ENCODE measurements at places on chromosomes 7 and 10.

DNA sequence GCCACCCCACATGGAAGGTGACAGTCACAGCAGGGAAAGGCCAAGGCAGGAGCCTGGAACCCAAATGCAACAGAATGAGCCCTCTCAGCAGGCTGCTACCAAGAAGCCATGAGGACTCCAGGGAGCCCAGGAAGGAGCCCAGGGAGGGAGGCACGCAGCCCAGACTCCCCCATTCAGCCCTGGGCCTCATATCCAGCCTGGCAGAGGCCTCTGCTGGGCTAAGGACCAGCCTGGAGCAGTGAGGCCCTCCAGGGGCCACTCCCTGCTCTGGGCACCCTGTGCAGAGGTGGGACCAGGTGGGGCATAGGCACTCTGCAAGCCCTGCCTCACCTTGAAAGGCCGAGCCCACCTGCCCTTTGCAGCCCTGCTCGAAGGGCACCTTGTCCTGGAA is 25.8 kb upstream of the ZNF488 start:
- DNase-seq: no peak

DNA sequence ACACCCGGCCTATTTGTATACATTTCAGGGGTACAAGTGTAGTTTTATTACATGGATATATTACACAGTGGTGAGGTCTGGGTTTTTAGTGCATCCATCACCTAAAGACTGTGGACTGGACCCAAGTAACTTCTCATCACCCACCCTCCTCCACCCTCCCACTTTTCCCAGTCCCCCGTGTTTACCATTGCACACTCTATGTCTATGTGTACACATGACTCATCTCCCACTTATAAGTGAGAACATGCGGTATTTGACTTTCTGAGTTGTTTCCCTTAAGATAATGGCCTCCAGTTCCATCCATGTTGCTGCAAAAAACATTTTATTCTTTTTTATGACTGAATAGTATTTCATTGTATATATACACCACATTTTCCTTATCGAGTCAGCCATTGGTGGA is 98.9 kb upstream of the WAC start:
- DNase-seq: no peak

GRCh38 chr7:94297397-94297838 is 97.3 kb upstream of the COL1A2 start:
- DNase-seq: no peak

- no peak for DNase-seq
Observed at GRCh38 chr7:96182424-96183158, 139.3 kb downstream of the SLC25A13 start.

DNA sequence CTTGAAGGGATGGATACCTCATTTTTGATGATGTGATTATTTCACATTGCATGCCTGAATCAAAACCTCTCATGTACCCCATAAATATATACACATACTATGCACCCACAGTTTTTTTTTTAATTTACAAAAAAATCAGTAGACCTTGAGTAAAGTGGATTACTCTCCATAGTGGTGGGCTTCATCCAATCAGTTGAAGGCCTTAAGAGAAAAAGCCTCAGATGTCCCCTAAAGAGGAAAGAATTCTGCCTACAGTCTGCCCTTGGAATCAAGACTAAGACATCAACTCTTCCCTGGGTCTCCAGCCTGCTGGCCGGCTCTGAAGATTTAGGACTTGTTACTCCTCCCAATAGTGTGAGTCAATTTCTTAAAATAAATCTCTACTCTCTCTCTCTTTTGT is 1.1 kb downstream of the AZGP1 start:
- no peak for DNase-seq

DNA sequence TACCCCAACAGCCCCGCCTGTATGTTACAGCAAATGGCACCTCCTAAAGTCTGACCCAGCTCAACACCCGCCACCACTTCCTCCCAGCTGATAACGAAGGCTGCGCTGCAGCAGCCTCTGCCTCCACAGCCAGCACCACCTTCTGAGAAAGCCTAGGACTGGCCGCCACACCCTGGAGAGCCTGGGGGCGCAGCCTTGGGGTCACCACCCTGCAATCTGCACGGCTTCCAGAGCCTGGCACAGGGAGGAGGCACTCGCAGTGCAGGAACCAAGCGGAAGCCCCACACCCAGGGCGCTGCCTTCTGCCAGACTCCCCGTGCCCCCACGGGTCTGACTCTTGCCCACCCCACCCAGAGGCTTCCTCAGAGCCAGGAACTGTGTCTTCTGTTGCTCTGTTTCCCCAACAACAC is 112.5 kb downstream of the MAD1L1 start:
- no peak for DNase-seq

DNA sequence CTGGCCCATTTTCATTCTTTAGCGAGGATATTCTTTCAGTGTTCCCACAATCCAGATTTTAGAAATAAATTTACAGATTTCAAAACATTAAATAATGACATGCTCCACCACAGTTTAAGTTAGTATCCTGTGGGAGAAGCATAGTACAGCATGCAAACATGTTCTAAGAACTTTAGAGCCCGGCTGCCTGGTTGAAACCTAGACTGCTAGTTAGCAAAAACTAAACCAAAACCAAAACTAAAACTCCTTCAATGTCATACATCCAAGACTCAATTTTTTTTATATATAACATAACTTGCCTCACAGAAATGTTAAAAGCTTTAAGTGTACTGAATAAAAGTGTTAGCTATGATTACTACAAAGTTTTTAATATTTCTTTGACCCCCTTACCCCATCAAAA is 17.0 kb downstream of the TRA2A start:
- DNase-seq: no peak

GRCh38 chr10:23675585-23675984 is 236.7 kb downstream of the OTUD1 start:
- DNase-seq: no peak

DNA sequence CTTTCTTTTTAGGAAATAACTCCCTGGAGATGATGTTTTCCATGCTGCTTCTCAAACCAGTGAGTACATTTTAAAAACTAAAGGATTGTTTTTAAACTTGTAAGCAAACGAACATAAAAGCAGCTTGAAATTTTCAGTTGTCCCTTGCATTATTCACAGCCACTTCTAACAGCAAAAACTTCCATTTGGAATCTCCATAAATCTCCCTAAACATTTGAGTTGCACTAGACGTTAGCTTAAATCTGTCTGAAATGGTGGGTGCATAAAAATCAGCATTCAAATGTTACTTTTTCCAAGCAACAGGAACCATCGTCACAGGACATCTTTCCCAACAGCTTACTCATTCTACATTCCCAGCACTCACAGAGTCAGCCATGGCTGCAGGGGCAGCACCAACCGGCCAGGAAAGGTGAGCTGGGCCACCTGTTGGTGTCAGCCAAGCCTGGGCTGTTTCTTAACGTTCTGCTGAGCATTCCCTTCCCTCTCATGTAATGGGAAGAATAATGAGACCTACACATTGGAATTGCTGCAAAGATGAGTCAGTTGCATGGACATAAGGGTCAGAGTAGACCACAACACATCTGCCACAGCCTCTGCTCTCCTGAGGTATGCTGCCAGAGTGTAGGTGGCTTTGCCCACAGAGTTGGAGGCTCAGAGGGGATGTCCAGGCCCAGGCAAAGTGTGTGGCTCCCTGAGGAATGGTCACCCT is 163.2 kb downstream of the TNS3 start:
- no peak for DNase-seq

- no peak for DNase-seq
Observed at GRCh38 chr10:93305122-93305521, 177.0 kb downstream of the MYOF start.

DNA sequence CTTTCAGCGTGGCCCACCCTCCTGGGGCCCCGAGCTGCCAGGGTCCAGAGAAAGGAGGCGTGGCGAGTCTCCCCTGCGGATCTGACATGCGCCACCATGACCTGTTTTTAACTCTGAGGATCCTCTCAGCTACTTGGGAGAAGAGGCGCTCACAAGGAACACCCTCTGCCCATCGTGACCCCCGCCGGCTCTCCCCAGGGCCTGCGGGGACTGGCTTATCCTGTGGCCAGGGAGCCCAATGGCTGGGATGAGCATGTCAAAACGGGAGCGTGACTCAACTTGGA is 93.7 kb downstream of the EBF3 start:
- DNase-seq: no peak

- DNase-seq: no peak
Observed at GRCh38 chr7:69105092-69105491, 493.2 kb upstream of the AUTS2 start.

- DNase-seq: no peak
Observed at GRCh38 chr7:1422512-1423263, 36.6 kb downstream of the MICALL2 start.

DNA sequence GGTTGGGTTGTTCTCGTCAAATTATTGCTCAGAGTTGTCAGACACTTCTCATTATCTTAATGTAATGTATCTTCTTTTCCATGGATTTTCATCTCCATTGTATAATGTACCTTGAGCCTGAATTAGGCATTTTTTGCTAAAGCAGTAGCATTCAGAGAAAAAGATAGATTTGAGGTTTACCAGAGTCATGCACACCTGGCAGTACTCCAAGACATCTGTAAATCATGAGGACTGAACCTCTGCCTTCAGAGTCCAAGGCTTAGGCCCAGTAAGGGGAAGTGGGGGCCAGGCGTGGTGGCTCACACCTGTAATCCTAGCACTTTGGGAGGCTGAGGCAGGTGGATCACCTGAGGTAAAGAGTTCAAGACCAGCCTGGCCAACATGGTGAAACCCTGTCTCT is 624.3 kb upstream of the MBL2 start:
- no peak for DNase-seq

DNA sequence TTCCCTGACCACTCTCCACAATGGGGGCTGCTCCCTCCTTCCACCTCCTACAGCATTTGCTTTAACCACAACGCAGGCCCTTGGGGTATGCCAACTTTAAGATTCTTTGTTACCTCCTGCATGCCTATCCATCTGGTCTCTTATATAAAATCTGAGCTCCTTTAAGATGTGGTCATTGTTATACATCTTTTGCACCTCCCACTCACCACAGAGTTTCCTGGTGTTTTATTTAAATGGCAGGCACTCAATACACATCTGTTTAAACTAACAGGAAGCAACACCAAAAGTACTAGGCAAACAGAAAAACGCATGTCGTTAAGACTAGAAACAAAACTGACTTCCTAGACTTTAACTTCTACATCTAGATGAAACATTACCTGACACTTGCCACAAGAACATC is 36.3 kb downstream of the SLC25A13 start:
- no peak for DNase-seq

DNA sequence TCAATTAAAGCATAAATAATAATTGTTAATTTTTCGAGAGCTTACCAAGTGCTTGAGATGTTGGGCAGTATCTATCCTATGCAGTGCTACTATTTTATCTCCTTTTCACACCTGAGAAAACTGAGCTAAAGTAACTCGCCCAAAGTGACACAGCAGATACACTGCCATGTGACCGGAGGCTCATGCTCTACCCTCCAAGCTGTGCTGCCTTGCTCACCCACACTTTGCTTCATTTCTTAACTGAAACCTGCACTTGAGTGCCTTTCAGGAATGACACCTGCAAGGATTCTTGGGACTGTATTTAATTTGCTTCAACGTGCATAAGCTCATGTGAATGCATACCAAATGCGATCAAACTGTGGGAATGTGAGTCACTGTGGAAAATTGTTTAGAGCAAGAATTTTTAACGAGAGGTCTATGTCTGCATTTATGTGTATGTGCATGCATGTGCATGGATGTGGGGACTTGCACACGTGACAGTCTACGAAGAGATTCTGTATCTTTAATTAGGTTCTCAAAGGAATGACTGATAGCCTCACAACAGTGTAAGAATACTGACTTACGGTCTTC is 119.2 kb downstream of the ADCYAP1R1 start:
- DNase-seq: no peak

DNA sequence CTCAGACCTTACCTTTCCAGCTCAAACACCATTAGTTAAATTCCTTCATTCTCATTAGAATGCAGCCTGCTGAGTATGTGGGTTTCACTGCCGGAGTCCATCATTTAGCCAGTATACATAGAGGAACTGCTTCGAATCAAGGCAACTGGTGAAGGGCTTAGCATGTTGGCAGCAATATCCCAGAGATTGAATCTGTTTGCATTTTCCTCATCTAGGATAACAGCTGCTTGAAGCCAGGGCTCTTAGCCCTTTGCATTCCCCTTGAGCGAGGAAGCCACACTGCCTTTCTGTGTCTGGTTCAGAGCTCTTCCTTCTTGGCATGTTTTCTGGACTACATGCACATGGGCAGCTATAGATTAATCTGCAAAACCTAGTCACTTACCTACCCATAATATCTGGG is 14.7 kb downstream of the NODAL start:
- no peak for DNase-seq

- DNase-seq: no peak
Observed at GRCh38 chr7:159088016-159088865, 56.4 kb downstream of the VIPR2 start.

GRCh38 chr10:70744617-70745143 is 40.5 kb downstream of the TBATA start:
- no peak for DNase-seq

DNA sequence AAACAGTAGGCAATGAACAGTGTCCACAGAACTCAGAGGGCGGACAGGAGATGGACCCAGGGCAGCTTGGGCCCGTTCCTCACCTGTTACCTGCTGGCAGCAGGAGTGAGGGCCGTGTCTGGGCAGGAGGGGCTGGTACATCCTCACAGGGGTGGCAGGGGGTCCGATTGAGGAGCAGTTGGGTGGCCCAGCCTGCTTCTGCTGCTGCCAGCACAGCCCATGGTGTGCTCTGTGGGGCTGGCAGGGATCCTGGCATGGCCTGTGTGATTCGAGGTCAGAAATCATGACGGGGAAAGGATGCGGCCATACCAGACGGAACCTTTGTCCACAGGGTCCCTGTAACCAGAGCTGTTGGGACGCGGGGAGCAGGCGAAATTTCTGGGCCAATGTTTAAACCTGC is 49.6 kb downstream of the INPP5A start:
- no peak for DNase-seq

DNA sequence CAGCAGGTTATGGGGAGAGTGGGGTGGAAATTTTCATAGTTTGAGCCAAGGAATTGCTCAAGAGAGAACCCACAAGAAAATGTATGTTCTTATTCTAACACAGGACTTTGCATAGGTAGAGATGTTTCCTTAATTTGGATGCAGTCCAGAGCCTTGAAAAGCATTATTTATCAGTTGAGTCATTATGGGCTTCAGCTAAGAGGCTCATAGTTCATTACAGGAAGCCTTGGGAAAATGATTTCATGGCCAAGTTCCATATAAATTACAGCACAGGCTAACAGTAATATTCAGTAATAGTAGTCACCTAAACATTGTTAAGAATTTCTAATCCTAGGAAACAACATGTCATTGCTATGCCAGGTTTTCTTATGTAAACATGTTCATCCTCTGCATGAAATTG is 131.1 kb upstream of the PTPRZ1 start:
- no peak for DNase-seq

GRCh38 chr7:43314379-43315158 is 202.1 kb downstream of the HECW1 start:
- no peak for DNase-seq

GRCh38 chr10:6292741-6293151 is 90.0 kb downstream of the PFKFB3 start:
- no peak for DNase-seq

GRCh38 chr10:61933859-61934555 is 32.5 kb downstream of the ARID5B start:
- no peak for DNase-seq

DNA sequence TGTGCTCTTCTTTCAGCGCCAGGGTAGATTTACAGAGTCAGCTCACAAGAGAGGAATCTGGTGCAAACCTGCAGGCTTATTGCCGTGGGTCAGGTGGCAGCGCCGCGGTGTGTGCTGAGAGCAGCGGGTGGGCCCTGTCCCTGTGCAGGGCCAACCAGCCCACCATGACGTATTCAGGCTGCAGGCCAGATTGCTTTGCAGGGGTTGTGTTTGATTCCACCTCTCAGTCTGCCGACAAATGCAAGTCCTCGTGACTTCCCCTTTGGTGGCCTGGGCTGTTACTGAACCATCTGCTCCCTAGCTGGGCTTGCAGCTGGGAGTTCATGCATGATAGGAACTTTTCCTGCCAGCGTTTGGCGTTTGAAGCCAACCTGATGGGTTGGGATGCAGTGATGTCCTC is 66.7 kb upstream of the LEP start:
- no peak for DNase-seq
